Stimulated activated CD4-positive, alpha-beta T cell treated with anti-CD3 and anti-CD28 coated beads, Interleukin-1b, Interleukin-23, amount 100 ng/mL, for 48 hours (primary cell): ENCODE measurements at places on chromosomes 7 and 10.
A peak's percentile ranks its signal among the peaks of the same experiment; 100 is the strongest.

DNA sequence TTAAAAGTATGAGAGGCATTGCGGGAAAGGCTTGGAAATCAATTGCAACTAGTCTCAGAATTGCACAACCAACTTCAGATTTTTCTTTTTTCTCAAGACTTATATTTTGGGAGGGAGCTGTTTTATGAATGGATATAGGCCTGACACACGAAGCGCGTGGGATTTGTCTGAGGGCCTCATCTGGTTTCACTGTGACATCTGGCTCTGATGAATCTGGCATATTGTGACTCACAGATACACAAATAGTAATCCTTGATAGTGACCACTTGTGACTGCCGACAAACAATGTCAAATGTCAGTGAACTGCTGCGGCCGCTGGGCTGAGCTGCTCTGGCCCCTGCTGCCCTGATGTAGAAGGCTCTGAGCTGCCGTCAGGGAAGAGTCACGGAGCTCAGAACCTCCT, 655.1 kb downstream of the INHBA start:
- DNase-seq = no peak

DNA sequence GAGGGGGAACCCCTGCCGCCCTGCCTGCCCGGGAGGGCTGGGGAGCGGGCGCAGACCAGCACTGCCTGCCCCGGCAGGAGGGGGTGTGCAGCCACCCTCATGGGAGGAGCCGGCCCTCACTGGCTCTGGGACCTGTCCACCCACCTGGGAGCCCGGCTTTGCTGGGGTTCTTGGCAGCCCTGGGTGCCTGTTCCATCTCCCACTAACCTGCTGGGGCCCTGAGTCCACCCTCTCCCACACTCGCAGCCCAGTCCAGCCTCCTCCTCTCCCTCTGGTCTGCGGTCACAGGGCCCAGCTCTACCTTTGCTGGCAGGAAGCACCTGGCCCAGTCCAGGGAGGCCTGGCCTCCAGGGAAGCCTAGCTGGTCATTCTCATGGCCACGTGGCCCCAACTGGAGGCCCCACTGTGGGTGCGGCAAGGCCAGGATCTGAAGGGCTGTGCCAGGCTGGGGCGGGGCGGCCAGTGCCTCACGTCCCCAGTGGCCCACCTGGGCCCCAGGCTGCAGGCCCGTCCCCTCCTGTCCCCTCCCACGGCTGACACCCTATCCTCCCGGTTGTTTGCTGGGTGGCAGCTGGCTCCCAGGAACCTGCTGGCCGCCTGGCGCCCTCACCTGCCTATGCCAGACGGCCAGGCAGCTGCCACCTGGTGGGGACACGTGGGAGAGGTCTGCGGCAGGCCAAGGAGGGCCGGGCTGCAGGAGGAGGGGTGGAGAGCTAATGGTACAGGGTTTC, at the start of gene TMEM184A:
Gene TMEM184A (minus strand): TSS at position 393 of the 731 bp plus-strand sequence. CDS start 721 bp downstream, outside the sequence.
- DNase-seq = peak; percentile 44

- DNase-seq = no peak
Observed at GRCh38 chr10:70295321-70295720, 11.5 kb upstream of the NPFFR1 start.

GRCh38 chr10:33327751-33328150, 6.7 kb downstream of the NRP1 start:
- no peak for DNase-seq

DNA sequence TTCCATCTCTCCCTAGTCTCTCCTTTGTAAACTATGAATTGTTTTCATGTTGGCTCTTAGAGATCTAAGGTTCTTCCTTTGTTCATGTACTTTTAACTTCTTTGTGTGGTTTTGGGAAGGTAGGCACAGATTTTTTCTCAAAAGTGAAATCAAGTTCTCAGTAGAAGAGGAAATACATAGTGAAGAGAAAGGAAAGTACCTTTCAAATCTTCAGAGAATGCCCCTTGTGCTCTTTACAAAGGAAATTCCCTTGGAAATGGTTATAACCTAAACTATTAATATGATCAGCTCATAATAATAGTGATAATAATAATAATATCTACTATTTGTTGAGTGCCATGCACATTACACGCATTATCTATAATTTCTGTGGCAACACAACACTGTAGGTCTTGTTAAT, 318.5 kb downstream of the PRPF18 start:
- no peak for DNase-seq

GRCh38 chr7:16271990-16272665, 149.2 kb downstream of the CRPPA start:
- DNase-seq = no peak

DNA sequence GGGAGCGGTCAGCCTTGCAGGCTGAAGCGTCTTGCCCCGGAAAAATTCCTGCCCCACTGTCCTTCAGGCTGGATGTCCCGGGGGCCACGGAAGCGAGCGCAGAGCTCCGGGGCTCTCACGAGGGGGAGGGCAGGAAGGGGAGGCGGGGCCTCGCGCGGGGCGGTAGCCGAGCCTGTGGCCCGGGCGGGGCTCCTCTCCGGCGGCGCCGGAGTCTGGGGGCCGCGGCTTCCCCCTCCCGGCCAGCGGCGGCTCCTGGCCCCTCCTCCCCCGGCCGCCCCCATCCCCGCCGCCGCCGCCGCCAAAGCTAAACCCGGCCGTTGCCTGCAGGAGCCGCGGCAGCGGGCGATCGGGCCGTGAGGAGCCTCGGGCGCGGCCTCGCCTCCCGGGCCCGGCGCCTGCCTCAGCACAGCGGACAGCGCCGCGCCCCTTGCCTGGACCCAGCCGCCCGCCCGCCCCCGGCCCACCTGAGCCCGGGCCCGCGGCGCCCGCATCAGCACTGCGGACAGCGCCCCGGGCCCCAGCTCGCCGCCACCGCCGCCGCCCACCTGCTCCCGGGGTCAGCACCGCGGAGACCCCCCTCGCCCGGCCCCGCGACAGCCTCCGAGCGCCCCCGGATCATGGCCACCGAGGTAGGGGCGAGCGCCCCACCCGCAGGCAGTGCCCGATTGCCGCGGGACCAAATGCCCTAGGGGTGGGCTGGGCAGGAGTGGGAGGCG, at the start of gene GOLGA7B:
Gene GOLGA7B (plus strand): TSS at position 157 of the 716 bp plus-strand sequence. CDS start 461 bp downstream, at position 618.
- DNase-seq = peak; percentile 17

DNA sequence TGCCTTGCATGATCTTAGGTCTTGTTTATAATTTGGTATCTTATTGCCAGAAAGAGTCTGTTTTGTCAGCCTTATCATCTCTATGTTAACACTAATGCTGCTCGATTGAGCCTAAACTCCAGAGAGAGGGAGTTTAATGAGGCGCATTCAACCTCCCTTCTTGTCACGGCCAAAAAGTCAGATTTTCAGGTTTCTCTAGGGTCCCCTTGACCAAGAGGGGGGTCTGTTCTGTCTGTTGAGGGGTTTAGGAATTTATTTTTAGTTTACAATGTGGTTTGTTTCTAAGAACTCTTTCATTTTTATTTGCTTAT, 285.7 kb upstream of the VWC2 start:
- DNase-seq = no peak

DNA sequence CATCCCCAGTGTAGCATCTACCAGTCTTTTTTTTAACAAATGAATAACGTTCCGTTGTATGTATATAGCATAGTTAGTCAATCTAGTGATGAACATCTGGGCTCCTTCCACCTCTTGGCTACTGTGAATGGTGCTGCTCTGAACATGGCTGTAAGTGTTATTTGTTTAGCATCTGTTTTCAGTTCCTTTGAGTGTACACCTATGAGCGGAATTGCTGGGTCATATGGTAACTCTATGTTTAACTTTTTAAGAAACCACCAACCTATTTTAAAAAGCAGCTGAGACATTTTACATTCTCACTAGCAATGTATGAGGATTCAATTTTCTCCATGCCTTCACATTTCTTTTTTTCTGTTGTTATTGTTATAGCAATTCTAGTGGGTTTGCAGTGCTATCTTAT, 178.2 kb downstream of the DNAJC1 start:
- no peak for DNase-seq

GRCh38 chr10:117936141-117936540, 110.6 kb downstream of the RAB11FIP2 start:
- no peak for DNase-seq

- no peak for DNase-seq
Observed at GRCh38 chr7:107138696-107139420, 29.9 kb upstream of the HBP1 start.

GRCh38 chr7:50418526-50419290, 31.4 kb downstream of the FIGNL1 start:
- DNase-seq = no peak

- no peak for DNase-seq
Observed at GRCh38 chr7:36736899-36737211, 12.6 kb upstream of the AOAH start.
